Ovary (tissue), 10 donors: ENCODE measurements at places on chromosomes 7 and 10.
A peak's percentile ranks its signal among the peaks of the same experiment; 100 is the strongest.

DNA sequence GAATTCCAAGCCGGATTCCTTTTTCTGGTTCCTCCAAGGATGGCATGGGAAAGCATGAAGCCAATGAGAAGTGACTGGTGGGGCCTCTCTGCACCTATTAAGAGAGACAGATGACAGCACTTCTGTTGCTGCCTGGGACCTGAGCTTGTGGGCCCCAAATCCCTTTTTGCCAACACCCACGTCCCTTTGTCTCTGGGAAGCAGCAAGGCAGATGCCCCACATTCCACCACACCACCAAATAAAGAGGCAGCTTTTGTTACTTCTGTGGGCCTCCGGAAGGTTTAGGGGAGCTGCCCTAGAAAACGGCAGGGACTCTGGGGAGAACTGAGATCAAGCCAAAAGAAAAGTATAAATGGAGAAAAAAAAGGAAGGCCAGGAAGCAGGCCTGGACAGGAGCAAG lies 3.4 kb downstream of the CCDC136 start:
- no peak for DNase-seq

DNA sequence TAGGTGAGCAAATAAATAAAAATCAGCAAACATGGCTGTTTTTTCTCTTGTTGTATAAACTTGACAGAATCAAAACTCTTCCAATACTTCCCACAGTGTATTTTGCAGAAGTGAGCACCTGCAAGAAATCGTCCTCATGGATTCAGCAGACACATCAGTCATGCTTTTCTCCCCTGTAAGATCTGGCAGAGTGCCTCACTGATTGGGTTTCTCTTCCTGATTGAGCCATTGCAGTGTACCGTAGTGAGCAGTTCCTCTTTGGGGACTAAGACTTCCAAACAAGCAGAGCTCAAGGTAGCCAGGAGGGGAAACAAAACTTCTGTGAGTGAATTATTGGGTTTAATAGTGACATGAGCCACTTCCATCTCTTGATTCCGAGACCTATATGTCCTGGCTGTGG lies 2.2 kb upstream of the CCDC3 start:
- no peak for DNase-seq

DNA sequence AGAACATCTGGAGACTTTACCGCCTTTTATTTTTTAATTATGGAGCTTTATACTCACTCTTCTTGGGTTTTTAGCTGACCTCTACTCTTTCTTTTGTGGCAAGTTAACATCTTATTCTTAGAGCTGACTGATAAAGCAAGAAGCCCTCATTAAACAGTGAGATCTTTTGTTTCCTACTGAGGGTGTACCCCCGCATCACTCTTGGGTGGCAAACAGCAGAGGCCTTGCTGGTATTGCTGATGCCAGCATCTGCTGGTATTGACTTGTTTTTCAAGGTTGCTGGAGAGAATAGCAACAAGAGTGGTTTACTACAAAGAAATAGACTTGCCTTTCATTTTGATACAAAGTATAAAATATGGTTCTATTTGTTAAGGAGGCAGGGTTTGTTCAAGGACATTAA lies 154.7 kb downstream of the ARID5B start:
- DNase-seq: no peak

- DNase-seq: no peak
These were observed 30.5 kb upstream of the XPNPEP1 start for GRCh38 chr10:109953766-109954165.

DNA sequence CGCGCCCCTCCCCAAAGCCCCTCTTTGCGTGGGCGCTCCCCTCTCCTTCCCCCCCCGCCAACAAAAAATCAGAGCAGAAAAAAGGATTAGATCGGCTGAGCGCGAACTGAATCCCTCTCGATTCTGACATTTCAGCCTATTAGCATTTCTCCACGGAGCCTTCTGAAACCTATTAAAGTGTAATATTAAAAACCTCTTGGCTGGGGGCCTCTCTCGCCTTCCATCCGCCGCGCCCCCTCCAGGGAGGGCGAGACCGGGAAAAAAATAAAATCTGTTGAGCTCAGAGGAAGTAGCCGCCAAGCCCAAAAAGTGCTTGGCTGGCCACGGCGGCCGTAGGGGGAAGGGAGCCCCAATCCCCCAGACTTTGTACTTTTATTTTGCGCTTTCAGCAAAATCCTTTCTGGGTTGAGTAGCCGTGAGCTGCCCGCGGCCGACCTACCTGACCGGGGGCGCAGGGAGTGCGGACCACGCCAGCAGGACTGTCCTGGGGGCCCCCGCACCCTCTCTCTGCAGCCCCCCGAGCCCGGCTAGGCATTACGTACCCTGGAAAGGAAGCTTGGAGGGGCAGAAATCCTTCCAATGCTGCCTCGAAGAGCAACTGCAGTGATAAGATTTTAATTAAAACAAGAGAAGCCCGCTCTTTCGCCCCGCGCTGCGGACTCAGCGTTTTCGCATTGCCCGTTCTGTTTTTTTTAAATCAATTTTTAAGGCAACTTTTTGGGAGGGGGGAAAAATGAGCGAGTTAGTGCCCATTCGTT lies 1.3 kb upstream of the TNRC18 start:
- peak; percentile 77 for DNase-seq

GRCh38 chr7:145729691-145730090 lies 386.9 kb upstream of the CNTNAP2 start:
- no peak for DNase-seq

GRCh38 chr7:107946451-107946850 lies 55.5 kb downstream of the DLD start:
- no peak for DNase-seq

GRCh38 chr7:131555552-131556052 lies 826 bp downstream of the PODXL start:
- no peak for DNase-seq

DNA sequence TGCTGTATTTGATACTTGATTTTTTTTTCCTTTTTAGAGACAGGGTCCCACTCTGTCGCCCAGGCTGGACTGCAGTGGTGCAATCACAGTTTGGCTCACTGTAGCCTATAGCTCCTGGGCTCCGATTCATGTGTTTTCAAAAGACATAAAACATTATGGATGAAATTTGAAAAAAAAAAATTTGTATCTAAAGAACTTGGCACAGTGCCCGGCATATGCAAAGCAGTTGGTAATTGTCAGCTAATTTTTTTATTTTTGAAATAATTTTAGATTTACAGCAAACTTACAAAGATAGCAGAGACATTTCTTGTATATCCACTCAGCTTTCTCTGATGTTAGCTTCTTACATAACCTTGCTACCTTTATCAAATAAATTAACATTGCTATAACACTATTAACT lies 20.3 kb upstream of the SAMD8 start:
- DNase-seq: no peak

DNA sequence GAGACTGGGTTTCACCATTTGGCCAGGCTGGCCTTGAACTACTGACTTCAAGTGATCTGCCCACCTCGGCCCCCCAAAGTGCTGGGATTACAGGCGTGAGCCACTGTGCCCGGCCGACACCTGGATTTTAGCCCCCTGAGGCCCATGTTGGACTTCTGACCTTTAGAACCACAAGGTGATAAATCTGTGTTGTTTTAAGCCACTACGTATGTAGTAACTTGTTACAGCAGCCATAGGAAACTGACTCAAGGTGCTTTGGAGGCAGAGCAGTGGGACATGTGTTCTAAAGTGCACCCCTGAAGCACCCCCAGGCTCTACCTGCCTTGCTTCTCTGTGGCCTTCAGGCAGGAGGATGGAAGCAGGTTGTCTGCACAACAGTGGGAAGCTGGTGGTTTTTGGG lies 128.4 kb downstream of the CDH23 start:
- DNase-seq: no peak

GRCh38 chr10:71472466-71472865 lies 75.7 kb downstream of the CDH23 start:
- DNase-seq: no peak

GRCh38 chr7:143406002-143406357 lies 2.7 kb downstream of the EPHA1 start:
- DNase-seq: no peak

- DNase-seq: no peak
These were observed 290.8 kb upstream of the ZNF32 start for GRCh38 chr10:43939389-43939938.

- DNase-seq: no peak
These were observed 64.4 kb upstream of the CARD11 start for GRCh38 chr7:3107889-3108570.

DNA sequence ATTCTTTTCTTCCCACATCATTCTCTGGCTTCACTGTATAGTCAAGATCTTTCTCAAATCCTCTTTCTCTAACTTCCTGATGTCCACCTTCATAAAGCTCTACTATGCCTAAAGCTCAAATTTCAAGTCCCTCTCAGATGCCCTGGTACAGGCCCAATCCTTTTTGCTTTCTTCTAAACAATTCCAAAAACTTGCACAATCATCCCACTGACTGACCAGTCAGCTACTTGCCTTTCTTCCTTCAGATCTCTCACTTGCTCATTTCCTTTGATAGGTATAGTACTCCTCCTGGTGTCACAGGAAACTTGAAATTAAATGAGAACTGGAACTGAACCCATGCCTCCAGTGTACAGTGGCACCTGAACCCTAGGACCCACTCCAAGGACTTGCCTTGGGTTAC lies 18.2 kb downstream of the SEC31B start:
- no peak for DNase-seq

DNA sequence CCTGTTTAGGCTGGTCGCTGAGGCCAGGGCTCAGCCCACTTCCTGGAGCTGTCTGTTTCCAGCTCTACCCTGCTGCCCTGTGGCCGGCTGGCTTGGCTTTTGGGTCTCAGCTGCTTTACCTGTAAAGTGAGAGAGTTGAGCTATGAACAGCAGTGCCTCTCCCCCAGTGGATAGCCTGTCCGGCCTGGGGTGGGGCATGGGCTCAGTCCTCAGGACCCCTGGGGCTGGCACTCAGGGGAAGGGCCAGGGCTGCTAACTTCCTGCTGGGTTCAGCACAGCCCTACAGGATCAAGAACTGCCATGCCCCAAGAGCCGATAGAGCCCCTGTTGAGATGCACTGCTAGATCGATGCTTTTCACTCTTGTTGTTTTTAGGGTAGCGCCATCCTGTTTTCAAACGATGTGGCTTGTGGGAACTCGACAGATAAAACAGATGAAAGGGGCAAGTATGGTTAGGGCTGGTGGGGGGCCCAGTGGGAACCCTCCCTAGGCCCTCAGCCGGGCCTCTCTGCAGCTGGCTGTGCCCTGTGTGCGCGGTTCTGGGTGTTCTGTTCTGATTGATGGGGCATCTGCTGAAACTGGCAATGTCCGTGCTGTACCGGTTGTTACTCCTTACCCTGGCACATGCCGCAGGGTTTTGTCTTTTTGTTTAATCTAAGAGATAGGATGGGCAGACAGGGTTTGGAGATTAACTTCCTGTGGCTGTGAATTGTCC lies 10.0 kb upstream of the SFRP5 start:
- DNase-seq: no peak

DNA sequence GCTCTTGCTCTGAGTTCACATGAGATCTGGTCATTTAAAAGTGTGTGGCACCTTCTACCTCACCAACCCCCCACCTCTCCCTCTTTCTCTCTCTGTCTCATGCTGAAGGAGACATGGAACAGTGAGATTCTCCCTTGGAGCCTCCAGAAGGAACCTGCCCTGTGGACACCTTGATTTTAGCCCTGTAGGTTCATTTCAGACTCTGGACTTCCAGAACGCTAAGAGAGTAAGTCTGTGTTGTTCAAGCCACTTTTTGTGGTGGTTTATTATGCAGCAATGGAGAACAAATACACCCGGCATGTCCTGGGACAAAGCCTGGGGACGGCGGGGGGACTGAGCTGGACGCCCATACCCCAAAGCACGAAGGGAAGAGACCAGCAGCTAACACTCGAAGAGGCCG lies 20.7 kb upstream of the GIMAP8 start:
- no peak for DNase-seq

DNA sequence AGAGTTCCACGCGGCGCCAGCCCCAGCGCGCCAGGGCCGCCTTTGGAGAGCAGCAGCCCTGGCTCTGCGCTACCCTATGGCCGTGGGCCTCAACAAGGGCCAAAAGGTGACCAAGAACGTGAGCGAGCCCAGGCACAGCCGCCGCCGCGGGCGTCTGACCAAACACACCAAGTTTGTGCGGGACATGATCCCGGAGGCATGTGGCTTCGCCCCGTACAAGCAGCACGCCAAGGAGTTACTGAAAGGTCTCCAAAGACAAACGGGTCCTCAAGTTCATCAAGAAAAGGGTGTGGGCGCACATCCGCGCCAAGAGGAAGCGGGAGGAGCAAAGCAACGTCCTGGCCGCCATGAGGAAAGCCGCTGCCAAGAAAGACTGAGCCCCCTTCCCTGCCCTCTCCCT lies 144.1 kb downstream of the SRPK2 start:
- DNase-seq: peak; percentile 29

DNA sequence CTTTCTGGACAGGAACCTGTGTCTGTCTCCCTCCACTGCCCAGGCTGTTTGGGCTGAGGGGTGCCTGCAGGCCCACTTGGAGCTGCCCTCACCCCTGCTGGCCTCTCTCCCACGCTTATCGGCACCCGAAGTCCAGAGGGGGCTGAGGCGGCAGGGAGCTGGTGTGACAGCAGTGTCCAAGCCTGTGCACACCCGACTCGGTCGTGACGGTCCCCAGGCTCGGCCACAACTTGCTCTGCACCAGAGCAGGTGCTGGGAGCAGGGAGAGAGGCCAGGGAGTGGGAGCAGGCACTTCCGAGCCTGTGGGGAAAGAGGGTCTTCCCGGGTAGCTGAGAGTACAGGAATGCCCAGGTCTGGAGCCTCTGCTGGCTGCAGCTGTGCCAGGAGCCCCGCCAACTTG lies 23.0 kb downstream of the INPP5F start:
- DNase-seq: no peak

- no peak for DNase-seq
These were observed 281.1 kb downstream of the PLXNA4 start for GRCh38 chr7:132295175-132295574.

GRCh38 chr7:139943401-139943800 lies 114.3 kb downstream of the TBXAS1 start:
- no peak for DNase-seq

DNA sequence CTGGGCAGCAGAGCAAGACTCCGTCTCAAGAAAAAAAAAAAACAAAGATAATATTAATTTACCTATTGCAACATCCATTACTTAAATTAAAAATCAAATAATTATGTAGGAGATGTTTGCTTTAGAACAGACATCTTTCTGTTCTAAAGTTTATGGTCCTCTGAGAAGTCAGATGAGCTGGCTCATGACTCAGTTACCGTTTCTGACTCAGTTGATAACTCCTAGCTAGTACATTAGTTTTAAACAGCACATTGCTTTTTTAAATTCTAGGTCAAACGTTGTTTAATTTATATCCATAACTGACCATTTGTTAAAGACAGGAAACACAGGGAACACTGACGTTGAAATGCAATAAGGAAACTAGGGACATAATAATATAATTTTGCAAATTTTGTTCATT lies 162.7 kb downstream of the ETV1 start:
- no peak for DNase-seq

GRCh38 chr10:8790390-8790789 lies 735.9 kb downstream of the GATA3 start:
- no peak for DNase-seq
